ENCODE measurements at places on chromosomes 3 and 15. TPM values are rescaled to one million over a fixed set of nuclear protein-coding genes. Genes with fewer than 3 reads are reported as not detected.

Gene IDH2
- total RNA-seq = 101 TPM

Gene KBTBD13
- not detected for total RNA-seq

GRCh38 chr3:196327405-196327804 is 9.4 kb upstream of the DYNLT2B start:
- no peak overlapping the region for H3K27ac ChIP-seq
- H3K4me1 ChIP-seq = no peaks in the 10 kb centered on the region
- no peak for DNase-seq
- no peak overlapping the region for H3K4me3 ChIP-seq

DNA sequence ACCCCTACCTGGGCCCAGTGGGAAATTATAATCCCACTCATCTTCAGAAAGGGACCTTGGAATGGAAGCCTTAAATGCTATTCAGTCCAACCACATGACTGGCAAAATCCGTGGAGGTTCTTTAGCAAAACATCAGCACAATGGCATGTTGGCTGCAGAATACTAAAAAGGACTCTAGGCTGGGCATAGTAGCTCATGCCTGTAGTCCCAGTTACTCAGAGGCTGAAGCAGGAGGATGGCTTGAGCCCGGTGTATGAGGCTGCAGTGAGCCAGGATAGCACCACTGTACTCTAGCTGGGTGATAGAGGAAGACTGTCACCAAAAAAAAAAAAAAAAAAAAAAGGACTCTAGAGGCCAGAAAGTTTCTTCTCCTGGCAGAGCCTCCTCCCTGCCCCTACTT is 60.6 kb upstream of the RYK start:
- H3K27ac ChIP-seq = peak overlapping the region; percentile 96
- no peaks in the 10 kb centered on the region for H3K36me3 ChIP-seq
- H3K27me3 ChIP-seq = no peaks in the 10 kb centered on the region
- no peak for DNase-seq
